ENCODE measurements at places on chromosomes 7 and 10.
A peak's percentile ranks its signal among the peaks of the same experiment; 100 is the strongest.

DNA sequence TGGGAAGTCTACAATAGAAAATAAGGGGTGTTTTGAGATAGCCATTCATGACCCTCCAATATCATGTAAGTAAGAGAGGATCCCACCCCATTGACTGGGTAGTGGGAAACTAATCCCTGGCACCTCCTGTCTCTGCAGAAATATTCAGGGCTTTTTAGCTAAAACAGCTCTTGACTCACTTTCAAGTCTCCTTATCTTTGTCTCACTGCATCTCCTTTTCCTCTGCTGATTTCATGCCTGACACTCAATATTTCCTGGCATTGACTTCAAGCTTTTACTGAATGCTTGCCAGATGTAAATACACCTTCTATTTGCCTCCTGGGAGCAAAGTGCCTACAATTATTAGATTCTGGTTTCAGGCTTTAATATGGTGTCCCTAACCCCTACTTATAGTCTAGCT is 57.1 kb downstream of the CHRM2 start:
- DNase-seq = no peak

DNA sequence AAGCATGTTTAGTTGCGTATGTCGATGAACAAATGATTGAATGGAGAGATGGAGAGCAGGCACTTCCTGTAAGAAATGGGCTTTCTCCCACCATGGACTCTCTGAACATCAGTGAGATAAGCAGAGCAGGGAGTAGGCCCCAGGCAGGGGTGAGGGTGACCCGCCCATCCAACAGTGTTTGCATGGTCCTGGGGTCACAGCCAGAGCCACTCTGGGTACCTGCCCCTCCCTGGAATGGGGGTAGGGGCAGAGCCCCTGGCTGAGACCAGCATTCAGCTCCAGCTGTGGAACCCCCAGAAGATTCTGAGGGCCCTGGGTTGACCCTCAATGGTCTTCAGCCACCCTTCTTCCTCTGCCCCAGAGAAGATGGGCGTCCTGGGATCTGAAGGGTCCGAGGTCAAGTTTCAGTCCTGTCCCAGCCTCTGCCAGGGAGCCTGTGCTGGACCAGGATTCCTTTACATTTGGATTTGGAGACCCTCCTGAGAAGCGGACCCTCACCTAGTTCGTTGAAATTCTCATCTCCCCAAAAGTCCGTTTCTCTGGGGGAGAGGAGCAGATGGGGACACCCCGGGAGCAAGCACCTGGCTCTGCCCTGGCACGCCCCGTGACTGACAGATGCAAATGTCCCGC is 2.4 kb upstream of the FGF8 start:
- DNase-seq = no peak

GRCh38 chr7:105934572-105935185 is 28.4 kb upstream of the CDHR3 start:
- DNase-seq = peak; percentile 57

GRCh38 chr10:106440355-106440754 is 724.2 kb downstream of the SORCS1 start:
- no peak for DNase-seq

DNA sequence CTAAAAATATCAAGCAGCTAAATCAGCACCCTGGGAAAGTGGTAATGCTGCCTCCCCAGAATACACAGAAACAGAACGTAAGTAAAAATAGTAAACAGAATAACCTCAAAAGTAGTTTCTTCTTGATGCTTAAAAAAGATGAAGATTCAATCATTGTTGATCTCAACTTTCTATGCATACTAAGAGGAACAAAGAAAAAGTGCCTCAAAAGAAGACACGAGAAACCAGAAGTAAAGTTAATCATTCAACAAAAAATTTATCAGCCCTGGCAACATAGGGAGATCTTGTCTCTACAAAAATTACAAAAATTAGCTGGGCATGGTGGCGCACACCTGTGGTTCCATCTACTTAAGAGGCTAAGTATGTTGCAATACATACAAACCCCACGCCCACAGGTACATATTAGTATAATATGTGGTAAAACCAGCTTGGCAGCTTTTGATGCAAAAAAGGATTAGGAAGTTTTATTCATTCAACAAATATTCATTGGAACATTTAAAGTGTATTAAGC is 153.7 kb downstream of the NRBF2 start:
- DNase-seq = no peak

DNA sequence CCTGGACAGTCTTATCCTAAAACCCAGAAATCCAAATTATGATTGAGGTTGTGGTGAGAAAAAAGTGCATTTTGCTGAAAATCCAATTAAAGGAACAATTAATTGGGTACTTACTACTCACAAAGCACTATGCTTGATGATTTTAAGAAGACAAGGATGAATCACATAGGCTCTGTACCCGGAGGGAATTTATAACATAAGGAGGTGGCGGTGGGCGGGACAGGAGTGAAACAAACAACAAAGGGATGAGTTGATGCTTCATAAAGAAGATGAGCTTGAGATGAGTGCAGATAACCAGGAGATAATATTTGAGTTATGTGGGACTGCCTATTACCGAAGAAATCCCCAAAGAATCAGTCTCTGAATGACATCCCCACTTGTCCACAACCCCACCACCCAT is 171.1 kb upstream of the FZD8 start:
- no peak for DNase-seq

DNA sequence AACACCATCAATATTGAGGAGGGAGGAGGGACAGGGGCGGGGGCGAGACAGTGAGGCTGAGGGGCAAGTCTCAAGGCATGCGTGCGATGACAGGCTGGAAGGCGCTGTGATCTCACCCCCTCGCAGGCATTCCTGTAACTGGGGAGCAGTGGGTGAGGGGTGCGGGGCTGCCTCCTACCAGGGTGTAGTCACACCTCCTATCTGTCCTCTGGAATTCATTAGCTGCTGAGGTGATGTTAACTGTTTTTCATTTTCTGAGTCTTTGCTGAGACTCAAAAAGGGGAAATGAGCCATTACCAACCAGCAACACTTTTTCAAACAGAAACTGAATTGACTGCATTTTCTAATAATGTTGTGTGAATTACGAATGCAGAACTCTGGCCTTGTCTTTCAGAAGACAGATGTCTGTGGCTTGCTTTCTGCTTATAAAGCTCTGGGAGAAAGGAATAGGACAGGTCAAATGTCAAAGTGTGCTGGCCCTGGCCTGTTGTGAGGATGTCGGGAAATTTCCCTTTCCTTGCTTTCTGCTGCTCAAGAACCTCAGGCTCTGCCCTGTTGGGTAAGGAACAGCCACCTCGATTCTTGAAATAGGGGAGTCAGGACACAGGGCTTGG is 23.7 kb upstream of the CDH23 start:
- DNase-seq = no peak

DNA sequence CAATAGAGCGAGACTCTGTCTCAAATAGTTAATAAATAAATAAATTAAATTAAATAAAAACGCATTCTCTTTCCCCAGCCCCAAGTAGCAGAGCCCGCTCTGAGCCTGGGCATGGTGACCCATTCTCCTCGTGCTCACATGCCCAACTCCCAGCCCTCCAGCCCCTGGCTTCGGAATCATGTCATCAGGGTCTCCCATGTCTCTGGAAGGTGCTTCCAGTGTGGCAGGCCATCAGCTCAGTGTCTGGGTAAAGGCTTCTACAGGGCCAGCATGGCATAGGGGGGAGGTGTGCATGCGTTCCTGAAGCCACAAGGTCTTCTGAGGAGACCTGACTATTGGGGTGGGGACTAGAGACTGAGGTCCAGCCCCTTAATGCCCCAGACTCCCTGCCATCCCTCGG is 72.8 kb downstream of the ALOX5 start:
- no peak for DNase-seq

- no peak for DNase-seq
These were observed 20.3 kb downstream of the CHAT start for GRCh38 chr10:49634069-49634660.

- no peak for DNase-seq
These were observed 10.2 kb downstream of the NOS3 start for GRCh38 chr7:151000897-151001495.

DNA sequence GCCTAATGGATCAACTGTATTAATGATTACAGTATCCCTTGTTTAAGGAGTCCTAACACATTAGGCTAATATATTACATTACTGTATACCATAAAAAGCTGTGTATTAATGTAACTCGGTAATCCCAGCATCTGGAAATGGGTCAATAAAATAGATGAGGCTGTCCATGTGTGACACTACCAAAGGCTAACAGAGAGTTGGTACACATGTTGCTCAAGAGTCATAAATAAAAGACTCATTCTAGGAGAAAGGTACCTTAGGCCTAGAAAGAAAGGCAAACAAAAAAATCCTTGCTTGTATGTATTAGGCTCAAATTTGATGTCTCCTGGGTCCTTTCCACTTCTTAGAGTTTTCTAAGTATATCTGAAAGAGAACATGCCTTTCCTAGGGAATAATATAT is 14.6 kb downstream of the MCMBP start:
- DNase-seq = no peak
